ENCODE measurements at places on chromosomes 16 and 17.

DNA sequence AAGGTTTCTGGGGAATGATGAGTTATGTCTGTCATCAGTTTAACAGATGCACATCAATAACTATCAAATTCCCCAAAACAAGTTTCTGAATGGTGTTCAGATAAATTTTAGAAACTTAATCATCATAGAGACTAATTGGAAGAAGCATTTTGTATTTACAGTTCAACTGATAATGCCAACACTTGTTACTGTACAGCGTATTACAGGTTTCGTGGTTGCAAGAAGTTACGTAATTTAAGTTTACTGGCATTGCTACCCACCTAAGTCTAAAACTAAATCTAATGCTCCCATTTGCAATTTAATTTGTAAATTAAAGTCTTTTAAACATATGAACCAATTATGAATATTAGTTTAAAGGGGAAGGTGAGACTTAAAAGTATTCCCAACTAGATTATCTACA is 3.0 kb downstream of the SRSF1 start:
- DNase-seq = no peak

DNA sequence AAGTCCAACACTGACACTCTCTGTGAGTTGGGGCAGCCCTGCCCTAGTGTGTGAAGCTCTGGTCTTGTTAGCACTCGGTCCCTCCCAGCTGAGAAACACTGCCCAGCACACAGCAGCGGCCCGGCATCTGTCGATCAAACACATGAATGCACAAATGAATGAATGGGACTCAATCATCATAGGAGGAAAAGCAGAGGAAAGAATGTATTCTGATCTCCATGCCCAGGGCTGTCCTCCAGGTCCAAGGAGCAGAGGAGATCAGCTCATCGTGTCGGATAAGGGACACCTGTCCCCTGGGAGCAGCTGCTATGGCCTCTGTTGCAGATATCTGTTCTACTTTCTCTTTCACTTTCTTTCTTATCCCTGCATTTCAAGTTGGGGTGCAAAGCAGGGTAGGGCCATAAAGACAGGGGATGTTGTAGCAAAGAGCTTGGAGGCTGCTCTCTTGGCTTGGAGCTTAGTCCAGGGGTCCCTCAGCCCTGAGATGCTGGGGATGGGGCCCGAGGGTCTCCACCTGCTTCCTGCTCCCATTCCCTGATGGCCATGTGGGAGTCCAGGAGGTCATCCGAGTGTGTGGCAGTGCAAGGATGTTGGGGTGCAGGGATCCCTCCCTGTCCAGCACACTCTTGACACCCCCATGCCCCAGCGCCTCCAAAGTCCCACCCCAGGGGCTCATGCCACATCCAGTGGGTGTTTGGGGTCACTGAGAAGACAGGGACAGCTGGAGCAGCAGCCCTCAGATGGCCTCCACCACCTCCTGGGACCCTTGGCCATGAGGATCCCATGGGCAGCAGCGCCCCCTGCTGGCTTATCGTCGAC is 88.2 kb downstream of the IRF8 start:
- no peak for DNase-seq

- no peak for DNase-seq
Measured at GRCh38 chr17:50130559-50131305, 772 bp upstream of the SAMD14 start.

GRCh38 chr16:63720848-63721247 is 1401.0 kb downstream of the CDH11 start:
- DNase-seq = no peak

DNA sequence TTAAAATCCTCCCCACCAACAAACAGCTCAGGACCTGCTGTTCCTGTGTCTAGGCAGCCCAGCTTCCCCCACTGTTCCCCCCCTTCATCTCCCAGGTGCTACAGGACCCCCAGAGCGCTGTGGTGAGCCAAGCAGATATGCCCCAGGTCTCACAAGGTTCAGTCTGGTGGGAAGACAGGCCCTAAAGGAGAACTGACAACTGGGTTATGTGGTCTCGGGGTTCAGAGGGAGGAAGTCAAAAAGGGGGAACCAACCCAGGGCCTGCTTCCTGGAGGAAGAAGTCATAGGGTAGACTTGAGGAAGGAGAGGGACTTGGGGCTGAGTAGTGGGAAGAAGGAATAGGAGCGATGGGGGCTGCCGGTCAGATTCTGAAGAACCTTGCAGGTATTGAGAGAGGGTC is 2.6 kb downstream of the RIPOR1 start:
- no peak for DNase-seq

DNA sequence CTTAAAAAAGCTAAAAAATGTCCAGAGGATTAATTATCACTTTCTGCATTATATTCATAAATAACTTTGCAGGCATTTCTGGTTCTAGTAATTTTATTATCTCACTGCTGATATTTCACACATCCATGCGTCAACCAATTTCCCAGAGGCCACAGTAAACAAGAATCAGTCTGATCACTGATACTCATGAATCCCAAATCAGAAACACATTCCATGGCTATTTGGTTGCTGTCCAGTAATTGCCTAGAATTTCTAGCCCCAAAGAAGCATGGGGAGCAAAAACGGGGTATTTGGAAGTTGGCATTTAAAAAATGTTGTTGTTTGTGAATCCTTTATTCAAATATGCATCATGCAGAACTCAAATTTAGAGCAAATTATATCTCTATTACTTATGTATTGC is 244.8 kb downstream of the CDH8 start:
- peak; percentile 56 for DNase-seq

DNA sequence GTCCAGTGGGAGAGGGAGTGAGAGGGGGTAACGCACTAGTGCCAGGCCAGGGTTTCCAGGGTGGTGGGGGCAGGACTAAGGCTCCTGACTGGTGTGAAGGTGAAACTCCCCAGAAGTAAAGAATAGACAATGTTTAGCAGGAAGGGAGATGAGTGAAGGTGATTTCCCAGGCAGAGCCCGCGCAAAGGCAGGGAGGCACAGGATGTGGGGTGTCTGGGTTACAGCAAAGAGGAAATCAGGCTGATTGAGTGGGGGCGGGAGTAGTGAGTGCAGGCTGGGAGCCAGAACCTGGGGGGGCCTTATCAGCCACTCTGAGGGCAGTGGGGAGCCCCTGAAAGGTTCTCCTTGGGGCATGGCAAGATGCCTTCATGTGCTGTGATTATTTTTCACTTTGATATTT is 167.5 kb downstream of the UTP18 start:
- no peak for DNase-seq

DNA sequence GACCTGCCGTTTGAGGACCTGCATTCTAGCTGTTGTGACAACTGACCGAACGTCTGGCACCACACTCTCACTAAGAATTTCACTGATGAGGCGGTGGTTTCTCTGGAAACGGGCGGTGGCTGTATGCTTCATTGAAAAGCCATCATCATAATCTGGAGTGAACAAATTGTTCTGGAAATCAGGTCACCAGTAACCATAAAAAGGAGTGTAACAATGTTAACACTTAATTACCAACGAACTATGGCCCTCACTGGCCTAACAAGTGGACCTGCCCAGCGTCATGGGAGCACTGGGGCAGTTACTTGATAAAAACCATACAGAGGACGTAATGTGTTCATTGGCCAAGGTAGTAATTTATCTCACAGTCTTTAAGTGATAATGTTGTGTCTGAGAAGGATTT is 15.4 kb downstream of the SMARCE1 start:
- DNase-seq = no peak

GRCh38 chr17:70912716-70913485 is 743.6 kb downstream of the KCNJ2 start:
- no peak for DNase-seq

DNA sequence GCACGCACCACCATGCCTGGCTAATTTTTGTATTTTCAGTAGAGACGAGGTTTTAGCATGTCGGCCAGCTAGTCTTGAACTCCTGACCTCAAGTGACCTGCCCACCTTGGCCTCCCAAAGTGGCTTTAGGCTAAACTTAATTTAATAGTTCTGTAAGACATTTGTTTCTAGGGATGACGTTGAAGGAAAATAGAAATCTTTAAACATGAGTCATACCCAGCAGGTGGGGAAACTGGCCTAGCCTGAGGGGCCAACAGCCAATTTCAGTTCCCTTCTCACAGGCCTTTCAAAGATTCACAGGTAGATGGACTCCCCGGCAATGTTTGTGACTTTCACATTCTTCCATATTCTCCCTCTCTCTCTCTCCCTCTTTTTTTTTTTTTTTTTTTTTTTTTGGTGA is 18.1 kb upstream of the ITPRIPL2 start:
- peak; percentile 49 for DNase-seq

DNA sequence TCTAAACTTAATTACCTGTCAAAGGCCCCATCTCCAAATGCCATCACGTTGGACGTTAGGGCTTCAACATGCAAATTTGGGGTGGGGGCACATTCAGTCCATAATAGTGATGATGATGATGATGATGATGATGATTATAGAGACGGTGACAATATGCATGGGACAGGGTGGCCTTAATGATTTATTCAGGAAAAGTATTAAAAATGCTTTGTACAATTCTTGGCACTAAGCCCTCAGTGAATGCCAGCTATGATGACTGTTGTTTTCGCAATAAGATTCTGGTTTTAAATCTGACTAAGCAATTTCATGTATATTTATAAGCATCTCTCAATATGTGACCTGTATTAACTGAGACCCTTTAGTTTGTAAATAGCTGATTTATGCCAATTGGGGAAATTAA is 106.3 kb downstream of the C16orf95 start:
- peak; percentile 35 for DNase-seq

DNA sequence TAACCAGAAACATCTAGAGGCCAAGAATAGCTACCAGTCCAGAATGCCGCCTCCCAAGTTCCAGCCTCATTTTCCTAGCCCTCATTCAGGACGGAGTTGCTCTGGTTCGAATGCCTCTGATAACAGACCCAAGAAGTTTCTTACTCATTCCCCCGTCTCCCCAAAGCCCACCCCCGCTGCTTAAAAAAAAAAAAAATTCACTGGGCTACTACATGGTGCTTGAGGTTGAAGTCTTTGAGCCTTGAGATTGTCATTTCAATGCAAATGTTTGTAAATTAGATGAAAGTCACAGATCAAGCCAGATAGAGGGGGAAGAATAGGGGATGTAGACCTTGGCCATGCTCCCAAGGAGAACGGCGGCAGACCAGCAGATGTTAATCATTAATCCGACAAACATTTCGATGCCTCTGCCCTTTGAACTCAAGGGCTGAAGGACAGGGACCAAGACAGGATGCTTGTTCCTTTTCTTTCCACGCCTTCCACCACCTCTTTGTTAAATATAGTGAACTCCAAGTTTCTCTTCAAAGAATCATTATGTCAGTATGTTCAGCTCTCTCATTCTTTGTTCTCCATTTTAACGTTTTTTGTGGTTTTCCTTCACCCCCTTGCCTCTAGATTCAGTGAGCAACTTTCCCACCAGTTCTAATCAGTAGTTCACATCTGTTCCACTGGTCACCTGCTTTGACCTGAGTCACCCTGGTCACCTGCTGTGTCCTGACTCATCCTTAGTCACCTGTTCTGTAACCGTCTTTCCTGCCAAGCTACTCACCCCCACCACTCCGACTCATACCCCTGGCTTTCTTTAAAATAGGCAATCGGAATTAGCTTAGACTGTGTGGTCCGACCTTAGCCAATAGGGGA is 190.3 kb downstream of the CPPED1 start:
- DNase-seq = peak; percentile 69

- DNase-seq = no peak
Measured at GRCh38 chr16:75485230-75486013, 9.8 kb downstream of the CHST6 start.

GRCh38 chr17:66638707-66639479 is 196.0 kb upstream of the CACNG5 start:
- no peak for DNase-seq

- DNase-seq = no peak
Measured at GRCh38 chr16:57039148-57039812, 49.9 kb downstream of the NLRC5 start.

DNA sequence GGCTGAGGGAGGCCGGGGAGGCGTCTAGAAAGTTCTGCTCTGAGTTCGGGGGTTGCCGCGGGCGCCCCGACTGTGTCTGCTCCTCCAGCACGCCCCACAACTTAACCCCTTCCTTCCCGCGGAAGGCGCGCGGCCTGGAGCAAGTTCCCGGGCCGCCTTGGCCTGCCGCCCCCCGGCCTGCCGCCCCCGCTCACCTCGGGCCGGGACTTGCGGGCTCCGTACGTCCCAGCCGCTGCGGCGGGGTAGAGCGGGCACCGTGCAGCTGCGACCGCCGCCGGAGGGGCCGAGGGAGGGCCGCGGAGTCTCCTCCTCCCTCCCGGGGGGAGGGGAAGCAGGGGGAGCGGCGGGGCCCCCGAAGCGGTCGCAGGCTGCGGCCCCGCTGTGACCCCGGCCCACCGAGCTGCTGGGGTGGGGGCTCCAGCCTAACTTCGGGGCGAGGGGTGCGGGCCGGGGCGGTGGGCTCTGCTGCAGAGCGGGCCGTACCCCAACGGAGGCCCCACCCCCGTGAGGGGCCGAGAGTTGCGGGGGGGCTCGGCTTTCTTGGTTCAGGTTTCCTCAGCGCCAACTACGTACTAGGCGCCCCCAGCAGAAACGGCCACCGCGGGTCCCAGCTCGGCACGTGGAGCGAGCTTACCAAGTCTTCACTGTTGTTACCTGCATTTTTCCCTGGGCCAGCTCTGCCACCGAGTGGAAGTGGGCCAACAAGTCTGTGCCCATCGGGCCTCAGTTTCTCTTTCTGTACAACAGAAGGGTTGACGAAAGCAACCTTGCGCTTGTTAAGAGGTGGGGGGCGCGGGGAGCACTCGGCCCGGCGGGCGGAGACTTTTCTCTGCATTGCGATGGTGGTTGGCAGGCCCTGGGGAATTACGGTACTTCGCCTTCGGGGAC is at the start of gene CCDC102A:
CCDC102A (minus strand) TSS at position 266 of the 888 bp plus-strand sequence. CDS start 7,394 bp downstream, outside the sequence.
- no peak for DNase-seq

GRCh38 chr16:54459509-54460262 is 173.1 kb upstream of the IRX3 start:
- no peak for DNase-seq

- no peak for DNase-seq
Measured at GRCh38 chr16:86101897-86102157, 202.9 kb downstream of the IRF8 start.

- peak; percentile 47 for DNase-seq
Measured at GRCh38 chr17:21513012-21513570, 136.9 kb downstream of the KCNJ12 start.

- no peak for DNase-seq
Measured at GRCh38 chr17:33280162-33280943, 12.7 kb downstream of the ASIC2 start.

GRCh38 chr16:2520784-2521531 is 787 bp downstream of the AMDHD2 start:
- DNase-seq = no peak

- peak; percentile 32 for DNase-seq
Measured at GRCh38 chr17:4433515-4434031, at the start of gene SPNS3. Gene SPNS3, plus strand, starts transcription at chr17:4433940. Its CDS starts 28 bp downstream, at chr17:4433968.

- DNase-seq = no peak
Measured at GRCh38 chr17:47762728-47763127, 29.7 kb downstream of the TBX21 start.

- DNase-seq = no peak
Measured at GRCh38 chr17:42275527-42276358, 448 bp downstream of the STAT5B start.

GRCh38 chr17:55327225-55328088 is 62.7 kb downstream of the HLF start:
- no peak for DNase-seq

- DNase-seq = no peak
Measured at GRCh38 chr16:689175-689897, 862 bp downstream of the WDR24 start.

All from NCI-H226 (cell line).